ENCODE measurements at places on chromosomes 5 and 9.

DNA sequence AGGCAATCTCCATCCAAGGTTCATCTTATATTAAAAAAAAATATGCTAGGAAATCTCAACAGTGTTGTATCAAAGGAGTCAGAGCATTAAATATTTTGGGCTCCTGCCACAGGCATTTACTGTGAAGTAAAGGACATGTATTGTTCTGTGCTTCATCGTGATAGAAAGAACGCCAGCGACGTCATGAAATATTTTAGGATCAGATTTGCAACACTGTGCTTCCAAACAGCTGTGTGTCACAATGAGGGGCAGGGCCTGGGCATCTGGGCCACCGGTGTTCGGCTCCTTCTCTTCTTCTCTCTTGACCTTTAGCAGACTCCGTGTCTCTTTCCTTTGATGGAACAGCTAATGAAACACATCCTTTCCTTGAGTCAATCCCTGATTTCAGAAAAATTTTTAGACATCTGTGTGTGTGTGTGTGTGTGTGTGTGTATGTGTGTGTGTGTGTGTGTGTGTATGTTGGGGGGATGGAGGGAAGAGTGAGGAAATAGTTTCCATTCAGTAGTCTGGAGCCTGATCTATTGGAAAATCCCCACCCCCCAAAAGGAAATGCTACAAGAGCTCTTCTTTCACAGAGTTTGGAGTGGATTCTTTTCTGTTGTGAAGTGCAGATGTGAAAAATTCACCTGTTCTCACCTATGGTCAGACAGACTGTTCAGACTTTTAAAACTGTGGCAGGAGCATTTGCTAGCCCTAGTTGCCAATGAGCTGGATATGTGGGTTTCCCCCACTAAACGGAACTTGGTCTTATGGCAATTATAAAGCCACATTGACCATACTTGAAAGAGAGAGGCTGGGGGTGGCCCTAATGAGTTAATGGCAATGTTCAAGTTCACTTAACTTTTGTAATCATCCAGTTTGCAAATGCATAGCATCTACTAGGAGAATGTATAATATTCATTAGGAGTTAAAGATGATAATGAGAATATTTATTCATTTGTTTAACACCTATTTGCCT is 18.1 kb upstream of the TNC start:
- no peak for DNase-seq

DNA sequence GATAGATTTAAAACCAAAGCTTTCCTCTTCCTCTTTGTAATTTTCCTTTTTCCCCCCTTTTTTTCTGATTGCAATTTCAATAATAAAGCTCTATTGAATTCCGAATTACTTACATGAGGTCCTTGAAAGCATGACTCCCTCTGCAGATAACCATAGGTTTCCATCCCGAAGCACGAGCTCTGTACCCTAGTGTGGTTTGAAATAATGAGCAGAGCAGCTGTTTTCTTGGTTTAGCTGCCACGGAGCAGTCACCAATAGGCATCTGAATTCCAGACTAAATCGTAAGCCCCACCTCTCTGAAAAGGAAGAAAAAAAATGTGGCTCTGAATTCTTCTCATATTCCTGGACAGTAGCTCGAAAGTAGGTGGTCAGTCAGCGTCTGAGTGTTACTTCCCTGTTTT is 18.5 kb upstream of the GNE start:
- DNase-seq = no peak

GRCh38 chr5:102545175-102545574 is 46.4 kb upstream of the SLCO6A1 start:
- DNase-seq = no peak

GRCh38 chr9:91740701-91741100 is 209.3 kb downstream of the ROR2 start:
- DNase-seq = no peak

DNA sequence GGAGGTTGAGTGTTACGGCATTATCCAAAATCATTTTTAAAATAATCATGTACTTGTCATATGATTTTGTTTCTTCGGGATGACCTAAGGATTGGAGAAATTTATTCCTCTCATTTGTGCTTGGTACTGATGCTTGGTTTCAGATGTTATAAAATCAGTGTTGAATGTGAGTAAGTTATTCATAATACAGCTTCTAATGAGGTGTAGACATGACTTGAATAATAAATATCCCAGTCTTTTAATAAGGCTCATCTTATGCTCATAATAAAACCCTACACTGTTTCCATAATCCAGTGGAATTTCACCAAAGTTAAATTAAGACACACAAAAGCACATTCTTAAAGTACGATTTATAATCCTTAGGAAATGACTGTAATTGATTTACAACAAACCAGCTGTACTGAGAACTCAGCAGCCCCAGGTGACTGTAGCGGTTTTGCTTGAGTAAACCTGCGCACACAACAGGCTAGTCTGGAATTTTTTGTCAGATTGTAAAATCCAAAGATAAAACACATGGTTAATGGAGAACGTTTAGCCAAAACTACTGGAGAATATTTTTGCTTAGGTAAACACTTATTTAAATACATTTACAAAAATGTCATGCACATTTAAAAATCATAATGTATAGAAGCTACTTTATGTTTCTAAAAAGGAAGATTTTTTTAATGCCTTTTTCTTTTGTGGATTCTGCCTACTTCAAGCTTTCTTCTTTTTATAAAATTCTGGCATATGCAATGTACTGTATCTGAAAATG is 609.8 kb upstream of the GRAMD2B start:
- no peak for DNase-seq

DNA sequence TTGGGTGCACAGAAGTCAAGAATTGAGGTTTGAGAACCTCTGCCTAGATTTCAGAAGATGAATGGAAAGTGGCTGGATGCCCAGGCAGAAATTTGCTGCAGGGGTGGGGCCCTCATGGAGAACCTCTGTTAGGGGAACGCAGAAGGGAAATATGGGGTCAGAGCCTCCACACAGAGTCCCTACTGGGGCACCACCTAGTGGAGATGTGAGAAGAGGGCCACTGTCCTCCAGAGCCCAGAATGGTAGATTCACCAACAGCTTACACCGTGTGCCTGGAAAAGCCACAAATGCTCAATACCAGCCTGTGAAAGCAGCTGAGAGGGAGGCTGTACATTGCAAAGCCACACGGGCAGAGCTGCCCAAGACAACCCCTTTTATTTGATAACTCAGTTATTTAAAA is 383.5 kb downstream of the TLE4 start:
- no peak for DNase-seq

GRCh38 chr5:141223112-141223783 is at the start of gene PCDHB14:
TSS of gene PCDHB14 (plus strand) at chr5:141223343. CDS start at chr5:141223506, 163 bp downstream.
- no peak for DNase-seq

DNA sequence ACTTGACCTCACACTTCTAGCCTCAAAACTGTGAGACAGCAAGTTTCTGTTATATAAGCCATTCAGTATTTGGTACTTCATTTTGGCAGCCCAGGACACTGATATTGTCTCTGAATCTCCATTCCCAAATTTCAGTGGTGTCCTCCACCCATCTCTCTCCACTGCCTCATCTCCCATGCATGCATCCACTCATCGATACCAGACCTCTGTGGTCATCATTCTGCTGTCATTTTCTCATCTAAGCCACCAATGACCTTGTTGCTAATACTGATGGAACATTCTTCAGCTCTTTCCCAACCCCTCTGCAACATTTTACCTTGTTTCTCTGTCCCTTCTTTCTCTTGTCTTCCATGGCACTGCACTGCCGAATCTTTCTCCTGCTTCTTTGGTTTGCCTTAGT is 221.8 kb downstream of the SNX18 start:
- DNase-seq = no peak

DNA sequence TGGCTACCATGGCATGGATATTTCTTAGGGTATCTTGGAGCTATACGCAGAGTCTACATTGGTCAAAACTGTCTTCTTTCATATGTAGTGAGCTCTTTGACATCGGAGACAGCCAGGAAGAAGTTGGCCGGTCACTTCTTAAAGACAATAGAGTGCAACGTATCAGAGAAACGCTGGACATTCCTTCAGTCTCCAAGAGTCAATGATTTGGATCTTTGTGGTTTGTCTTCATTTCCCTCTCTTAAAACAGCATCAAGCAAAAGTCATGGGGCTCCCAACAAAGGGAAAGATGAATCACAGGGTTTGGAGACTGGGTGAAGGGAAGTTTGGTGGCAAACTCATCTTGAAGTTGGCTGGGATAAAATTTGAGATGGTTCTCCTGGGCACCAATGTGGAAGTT is 320.1 kb downstream of the AGTPBP1 start:
- no peak for DNase-seq

DNA sequence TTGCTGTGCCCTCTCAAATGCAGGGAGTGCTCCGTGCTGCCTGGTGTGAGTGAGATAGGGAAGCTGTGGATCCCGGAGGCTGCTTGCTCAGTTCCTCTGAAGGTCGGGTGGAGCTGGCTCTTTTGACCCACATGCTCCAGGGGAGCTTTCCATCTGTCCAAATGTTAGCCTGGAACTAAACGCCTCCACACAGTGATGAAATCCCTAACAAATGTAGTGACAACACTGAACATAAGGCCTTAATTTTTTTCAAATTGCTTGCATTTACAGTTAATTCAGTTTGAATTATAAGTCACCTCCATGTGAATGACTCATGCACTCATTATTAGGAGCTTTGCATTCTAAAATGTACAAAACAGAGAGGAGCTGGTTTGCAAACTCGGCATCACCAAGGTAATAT is 27.0 kb downstream of the PRDM6 start:
- DNase-seq = no peak

- DNase-seq = no peak
Measured at GRCh38 chr9:111161015-111161415, 122.7 kb upstream of the LPAR1 start.

DNA sequence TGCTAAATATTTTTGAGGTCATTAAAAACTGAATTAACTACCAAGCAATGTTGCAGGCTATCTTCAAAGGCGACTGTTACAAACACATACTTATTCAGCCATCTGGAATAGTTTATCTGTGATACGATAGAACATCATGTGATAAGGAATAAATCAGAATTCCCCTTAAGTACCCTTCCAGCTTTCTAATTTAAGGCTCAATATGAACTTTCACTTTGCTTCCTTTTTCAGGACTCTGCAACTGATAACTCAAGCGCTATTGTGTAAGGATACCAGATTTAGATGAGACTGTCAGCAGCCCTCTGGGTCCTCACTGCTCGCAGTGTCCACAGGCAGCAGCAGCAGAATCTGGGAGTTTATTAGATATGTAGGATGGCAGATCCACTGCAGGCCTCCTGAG is 416.3 kb downstream of the SPATA31D1 start:
- DNase-seq = no peak

DNA sequence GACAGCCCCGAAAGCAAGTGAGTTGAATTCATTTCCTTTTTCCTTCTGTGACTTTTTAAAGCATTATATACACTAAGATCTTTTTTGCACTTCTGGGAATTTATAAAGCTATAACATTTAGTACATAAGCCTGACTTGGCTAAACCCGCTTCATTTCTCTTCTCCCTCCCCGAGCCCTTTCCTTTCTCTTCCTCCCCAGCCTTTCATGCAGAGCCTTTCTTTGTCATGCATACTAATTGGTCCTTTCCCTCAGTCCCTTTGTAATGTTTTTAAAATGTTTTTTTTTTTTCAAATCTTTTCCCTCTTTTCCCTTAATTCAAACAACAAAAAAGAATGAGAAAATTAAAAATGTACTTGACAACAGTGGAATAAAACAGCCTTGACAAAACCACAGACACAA is 246.4 kb downstream of the PSAT1 start:
- no peak for DNase-seq

Measured in activated naive CD4-positive, alpha-beta T cell (primary cell).